ENCODE measurements at places on chromosomes 6 and 20.

- DNase-seq, result no peak
These were observed 104.3 kb downstream of the CDH26 start for GRCh38 chr20:60062431-60063047.

GRCh38 chr6:65938000-65938399 is 231.0 kb upstream of the EYS start:
- DNase-seq, result no peak

DNA sequence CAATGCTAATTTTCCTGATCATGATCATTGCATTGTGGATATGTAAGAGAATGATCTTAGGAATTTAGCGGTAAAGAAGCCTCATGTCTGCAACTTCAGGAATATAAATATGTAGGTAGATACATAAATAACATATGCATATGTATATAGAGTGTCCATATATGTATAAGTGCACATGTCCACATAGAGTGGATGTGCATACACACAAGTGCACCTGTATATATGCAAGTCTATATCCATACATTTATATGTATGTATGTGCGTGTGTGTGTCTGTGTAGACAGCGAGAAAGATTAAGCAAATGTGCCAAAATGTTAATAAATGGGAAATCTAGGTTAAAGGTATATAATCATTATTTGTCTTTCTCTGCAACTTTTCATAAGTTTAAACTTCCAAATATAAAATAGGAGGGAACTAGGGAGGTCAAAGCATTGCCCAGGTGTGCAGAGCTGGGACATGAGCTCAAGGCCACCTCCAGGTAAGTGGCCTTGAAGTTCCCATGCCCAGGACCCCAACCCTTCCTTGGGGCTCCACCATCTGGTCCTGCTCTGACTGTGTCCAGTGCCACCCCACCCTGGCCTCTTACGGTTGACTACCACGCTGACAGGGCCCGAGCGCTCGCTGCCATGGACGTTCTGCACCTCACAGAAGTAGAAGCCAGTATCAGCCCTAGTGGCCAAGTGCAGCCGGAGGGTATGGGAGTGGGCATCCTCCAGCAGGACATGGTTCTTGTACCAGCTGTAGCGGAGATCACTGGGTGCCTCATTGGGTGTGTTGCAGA is 9.6 kb downstream of the SIGLEC1 start:
- no peak for DNase-seq

DNA sequence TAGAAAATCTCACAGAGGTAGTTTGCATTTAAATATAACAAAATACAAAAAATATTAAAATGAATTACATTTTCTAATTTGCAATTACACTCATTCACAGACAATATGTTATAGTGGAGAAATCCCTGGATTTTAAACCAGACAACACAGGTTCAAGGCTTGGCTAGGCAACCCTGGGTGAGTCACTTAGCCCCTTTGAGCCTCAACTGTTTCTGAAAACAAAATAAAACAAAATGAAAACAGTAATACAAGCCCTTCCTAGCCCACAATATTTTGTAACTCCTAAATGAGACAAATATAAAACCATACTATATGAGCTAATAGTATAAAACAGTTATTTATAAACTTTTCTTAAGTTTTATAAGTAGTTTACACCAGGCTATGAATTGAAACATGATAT is 41.0 kb downstream of the UQCC1 start:
- DNase-seq, result no peak

DNA sequence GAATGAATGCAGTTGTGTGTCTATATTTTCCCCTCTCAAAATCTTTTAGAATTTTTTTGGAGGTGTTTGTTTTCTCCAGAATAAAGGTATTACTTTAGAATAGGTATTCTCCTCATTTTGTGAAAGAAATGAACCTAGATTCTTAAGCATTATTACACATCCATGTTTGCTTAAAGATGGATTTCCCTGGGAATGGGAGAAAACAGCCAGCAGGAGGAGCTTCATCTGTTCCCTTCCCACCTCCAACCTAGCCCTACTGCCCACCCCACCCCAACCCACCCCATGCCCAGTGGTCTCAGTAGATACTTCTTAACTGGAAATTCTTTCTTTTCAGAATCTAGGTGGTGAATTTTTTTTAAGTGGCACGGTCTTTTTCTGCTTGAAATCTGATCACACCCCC is 127.8 kb downstream of the CD109 start:
- DNase-seq, result no peak

DNA sequence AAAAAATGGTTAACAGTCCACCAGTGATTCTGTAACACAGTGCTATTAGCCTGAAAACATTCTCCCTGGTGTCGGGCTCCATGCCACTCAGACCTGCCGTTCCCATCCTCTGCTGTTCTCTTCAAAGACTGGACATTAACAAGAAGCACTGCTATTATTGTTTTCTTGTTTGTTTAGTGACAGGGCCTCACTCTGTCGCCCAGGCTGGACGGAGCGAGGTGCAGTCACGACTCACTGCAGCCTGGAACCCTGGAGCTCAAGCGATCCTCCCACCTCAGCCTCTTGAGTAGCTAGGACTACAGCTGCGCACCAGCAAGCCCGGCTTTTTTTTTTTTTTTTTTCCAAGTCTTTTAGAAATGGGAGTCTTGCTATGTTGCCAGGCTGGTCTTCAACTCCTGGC is 9.6 kb downstream of the RMND1 start:
- no peak for DNase-seq

- no peak for DNase-seq
These were observed 150.9 kb upstream of the HMGN3 start for GRCh38 chr6:79385333-79385732.

DNA sequence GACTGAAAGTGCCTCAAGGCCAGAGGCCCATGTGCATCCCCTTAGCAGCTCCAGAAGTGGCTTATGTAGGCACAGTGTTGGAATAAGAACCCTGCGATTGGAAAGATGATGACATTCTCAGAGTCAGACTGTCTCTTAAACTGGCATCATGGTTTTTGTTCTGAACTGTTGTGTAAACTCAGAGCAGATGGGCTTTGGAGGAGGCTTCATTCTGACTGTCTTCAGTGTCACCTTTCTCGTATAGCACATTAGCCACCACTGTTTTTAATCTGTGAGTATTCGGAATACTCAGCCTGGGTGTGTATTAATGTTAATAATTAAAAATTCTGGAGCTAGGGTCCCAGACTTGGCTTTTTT is 140.9 kb downstream of the JARID2 start:
- no peak for DNase-seq

GRCh38 chr20:52086878-52087277 is 104.7 kb downstream of the ZFP64 start:
- no peak for DNase-seq

- DNase-seq, result no peak
These were observed 97.5 kb downstream of the ARMC2 start for GRCh38 chr6:108945681-108946159.

DNA sequence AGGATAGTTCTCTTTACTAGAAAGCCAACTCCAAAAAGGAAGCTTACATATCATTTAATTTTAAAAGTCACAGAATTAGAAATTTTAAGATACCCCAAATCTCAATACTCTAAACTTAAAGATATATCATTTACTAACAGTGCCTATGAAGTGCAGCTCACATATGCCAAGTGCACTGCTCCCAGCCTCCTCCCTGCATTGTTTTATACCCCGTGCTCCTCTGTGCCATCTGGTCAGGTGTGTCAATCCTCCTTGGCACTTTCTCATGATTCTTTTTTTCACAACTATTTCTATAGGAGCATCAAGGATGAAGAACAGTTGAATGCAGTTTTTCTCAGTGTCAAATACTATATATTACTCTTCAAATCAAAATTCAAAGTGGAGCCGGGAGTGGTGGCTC is 8.8 kb downstream of the MAP7 start:
- DNase-seq, result no peak

DNA sequence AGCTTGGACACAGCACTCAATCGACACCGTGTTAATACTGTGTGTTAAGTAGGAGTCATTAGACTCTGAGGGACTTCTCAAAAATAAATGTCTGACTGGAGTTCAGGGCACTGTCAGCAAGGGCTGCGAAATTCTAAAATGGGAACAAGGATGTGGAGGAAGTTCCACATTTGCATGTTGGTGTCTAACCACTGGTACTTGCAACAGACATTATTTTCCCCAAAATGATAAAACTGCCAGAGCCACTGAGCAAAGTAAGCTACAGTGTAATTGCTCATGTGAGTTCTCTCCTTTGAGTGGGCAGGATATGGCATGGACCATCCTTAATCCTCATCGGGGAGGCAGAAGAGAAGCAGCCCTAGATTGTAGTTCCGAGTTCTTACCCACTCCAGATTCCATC is 215.9 kb downstream of the SLC24A3 start:
- DNase-seq, result no peak

- DNase-seq, result no peak
These were observed 342.7 kb downstream of the ESR1 start for GRCh38 chr6:152150196-152150595.

DNA sequence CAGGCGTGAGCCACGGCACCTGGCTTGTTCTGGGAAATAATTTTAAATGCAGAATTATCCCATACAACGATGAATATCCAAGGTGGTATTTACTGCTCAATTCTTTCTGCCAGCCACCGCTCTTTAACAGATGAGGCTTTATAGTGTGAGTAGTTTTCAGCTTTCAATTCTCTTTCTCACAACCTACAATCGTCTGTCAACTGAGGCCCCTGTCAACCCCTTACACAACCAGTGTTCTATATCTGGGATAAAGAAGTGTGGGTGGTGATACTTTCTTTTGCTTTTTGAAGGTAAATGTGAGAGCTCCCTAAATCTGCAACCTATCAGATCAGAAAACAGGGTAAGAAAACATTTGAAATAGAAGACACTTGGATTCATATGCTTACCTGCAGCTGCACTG is 22.5 kb downstream of the STAU1 start:
- DNase-seq, result peak; percentile 14

GRCh38 chr6:53828215-53828614 is 33.4 kb downstream of the LRRC1 start:
- DNase-seq, result no peak

DNA sequence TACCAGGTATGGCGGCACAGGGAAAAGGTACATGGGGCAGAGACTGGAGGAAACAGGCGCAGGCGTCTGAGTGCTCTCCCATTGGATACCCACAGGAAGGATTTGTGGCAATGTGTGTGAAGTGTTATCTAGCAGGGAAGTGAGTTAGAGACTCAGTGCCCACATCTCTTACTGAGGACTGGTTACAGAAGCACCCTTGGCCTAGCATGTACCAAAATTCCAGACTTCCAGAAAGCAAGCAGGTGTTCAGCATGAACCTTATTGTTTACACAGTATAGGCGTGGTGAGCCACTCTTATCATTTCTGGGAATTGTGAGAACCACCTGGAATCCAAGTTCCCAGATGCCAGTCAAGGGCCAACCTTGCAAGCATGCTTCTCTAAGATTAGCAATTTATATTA is 14.2 kb downstream of the MANBAL start:
- no peak for DNase-seq

GRCh38 chr6:118551063-118552053 is 3.3 kb downstream of the PLN start:
- no peak for DNase-seq

DNA sequence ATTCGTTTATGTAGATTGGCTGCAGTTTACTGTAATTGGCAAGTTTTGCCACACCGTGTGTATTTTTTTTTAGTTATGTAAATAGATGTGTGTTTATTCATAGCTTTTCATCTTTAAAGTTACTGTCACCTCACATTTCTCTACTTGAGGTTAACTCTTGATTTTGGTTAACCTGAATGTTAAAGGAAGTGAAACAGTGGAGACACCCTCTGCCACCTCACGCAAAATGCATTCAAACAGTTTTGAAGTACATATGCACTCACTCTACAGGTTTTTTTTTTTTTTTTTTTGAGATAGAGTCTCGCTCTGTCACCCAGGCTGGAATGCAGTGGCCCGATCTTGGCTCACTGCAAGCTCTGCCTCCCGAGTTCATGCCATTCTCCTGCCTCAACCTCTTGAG is 17.7 kb downstream of the OR2A4 start:
- no peak for DNase-seq

GRCh38 chr6:147418523-147418922 is 90.0 kb upstream of the SAMD5 start:
- no peak for DNase-seq

DNA sequence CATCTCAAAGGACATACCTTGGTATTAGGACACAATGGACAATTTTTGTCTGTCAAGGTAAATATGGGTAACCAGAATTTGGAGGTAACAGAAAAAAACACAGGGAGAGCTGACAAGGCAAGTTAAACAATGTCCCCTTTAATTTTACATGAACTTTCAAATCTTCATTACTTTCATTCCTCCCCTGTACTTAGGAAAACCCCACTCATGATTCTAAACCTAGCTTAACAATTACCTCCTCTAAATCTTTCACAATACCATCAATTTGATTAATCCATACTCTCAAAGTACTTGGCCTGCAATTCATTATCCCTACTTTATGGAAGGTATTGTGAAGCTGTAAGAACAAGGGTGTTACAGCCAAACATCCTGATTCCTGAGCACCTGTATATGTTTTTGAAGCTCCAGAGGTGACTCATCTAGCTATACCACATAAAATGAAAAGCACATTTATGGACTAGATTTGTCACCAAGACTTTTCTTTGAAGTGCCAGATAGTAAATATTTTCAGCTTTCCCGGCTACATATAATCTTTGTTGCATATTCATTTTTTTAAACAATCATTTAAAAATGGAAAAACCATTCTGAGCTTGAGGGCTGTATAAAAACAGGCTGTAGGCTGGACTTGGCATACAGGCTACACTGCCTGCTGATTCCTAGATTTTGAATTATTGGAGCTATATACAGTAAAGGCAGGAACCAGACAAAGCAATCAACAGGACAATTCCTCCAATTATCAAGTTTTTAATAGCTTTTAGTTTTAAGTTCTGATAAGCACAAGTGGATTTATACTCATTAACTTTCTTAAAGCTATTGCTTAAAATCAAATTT is 22.9 kb downstream of the DEK start:
- no peak for DNase-seq

- DNase-seq, result no peak
These were observed 23.6 kb downstream of the COL11A2 start for GRCh38 chr6:33168639-33169038.

- no peak for DNase-seq
These were observed 88.6 kb upstream of the E2F3 start for GRCh38 chr6:20313051-20313450.

- DNase-seq, result no peak
These were observed 46.3 kb downstream of the FAM209B start for GRCh38 chr20:56579301-56579710.

DNA sequence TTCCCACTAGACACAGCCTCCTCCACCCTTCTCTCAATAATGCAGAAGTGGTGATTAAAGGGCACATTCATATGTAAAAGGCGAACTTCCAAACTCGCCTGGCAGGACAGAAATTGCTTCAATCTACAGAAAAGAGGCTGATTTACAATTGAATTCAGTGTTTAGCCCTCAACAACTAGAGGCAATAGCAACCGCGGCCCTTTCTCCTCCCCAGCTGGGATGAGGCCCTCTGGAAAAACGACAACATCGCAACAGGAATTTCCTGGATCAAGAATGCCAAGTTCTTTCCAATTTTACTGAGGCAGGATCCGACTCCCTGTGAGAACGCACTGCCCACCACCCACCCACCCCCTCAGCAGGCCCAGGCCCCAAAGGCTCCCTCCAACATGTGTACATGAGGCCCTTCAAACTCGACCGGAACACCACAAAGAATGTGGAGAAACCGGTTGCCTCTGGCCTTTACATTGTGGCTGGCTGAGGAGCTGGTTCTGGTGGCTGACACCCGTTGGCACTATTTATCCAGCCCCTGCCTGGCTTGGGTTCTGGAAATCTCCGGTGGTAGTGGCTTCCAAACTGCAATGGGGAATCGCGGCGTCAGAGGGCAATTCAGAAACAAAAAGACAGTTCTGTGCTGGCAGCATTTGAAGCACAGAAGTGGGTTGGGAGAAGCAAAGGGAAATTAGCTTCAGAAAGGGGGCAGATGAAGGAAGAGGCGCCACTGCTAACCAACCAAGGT is 36.8 kb downstream of the ZMYND8 start:
- no peak for DNase-seq

GRCh38 chr6:79079561-79080041 is 1.5 kb upstream of the PHIP start:
- no peak for DNase-seq

Data from activated CD4-positive, alpha-beta T cell treated with anti-CD3 and anti-CD28 coated beads for 48 hours (primary cell).